Activated CD4-positive, alpha-beta T cell treated with anti-CD3 and anti-CD28 coated beads for 4 hours (primary cell): ENCODE measurements at places on chromosomes 16 and 17.
A peak's percentile ranks its signal among the peaks of the same experiment; 100 is the strongest.

GRCh38 chr17:80705988-80706387 is 161.3 kb downstream of the RPTOR start:
- DNase-seq, result no peak

DNA sequence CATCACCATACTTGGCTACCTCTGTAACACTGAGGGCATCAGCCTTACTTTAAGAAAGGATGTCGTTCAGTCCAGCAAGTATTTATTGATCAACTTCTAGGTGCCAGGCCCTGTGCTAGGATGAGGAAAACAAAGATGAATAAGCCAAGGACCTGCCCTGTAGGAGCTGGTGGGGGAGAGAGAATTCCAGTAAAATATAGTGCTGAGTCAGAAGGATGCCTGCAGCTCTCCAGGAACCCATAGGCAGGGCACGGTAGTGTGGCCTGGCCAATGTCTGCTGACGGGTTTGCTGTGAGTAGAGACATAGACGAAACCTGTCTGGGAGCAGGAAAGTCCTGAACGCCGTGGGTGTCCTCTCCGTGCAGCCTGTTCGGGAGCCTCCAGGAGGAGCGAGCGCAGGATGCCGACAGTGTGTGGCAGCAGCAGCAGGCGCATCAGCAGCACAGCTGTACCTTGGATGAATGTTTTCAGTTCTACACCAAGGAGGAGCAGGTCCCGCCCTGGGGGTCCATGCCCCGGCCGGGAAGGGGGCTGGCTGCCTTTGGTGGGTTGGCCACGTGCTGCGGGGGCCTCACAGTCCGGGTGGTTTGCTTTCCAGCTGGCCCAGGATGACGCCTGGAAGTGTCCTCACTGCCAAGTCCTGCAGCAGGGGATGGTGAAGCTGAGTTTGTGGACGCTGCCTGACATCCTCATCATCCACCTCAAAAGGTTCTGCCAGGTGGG is 55.6 kb downstream of the USP43 start:
- DNase-seq, result no peak

- peak; percentile 1 for DNase-seq
Observed at GRCh38 chr17:52106638-52107261, 51.8 kb downstream of the CA10 start.

GRCh38 chr17:32222621-32223020 is 43.0 kb upstream of the RHBDL3 start:
- DNase-seq, result no peak

DNA sequence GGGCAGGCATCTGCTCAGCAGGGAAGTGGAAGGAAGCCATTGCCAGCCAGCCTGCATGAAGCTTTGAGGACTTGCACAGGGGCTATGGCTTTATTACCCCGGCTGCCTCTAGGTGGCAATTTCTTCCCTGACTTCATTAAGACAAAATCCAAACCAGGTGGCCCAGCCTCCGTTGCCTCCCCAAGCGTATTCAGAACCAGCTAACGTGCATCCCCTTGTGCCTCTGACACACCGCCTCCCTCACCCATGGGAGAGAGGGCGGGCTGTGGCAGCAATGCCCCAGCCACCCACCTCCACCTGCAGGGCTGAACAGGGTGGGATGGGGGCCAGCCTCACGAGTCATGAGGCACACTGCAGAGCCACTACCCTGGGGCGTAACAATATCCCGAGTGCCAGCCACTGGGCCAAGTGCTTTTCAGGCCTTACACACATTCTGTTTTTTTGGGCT is 6.8 kb downstream of the KIFC3 start:
- peak; percentile 9 for DNase-seq

- no peak for DNase-seq
Observed at GRCh38 chr16:70674221-70675014, 11.4 kb downstream of the MTSS2 start.

- DNase-seq, result no peak
Observed at GRCh38 chr17:43845766-43846165, 1.2 kb upstream of the CD300LG start.

DNA sequence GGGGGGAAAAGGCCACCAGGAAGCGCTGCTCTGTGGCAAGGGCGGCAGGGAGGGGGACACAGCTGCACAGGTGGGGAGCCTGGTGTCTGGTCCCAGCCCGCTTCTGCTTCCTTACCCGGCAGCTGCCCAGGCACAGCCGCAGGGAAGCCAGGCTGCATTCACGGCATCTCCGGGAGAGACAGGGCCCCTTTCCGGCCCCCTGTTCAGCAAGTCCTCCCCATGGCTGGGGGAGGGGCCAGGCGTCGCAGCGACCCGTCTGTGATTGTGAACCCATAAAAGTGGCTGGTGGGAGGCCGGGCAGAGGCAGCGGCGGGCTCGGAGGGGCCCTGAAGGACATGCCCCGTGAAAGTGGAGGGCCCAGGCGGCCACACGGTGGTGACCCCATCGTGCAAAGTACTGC is 28.7 kb downstream of the SOX8 start:
- DNase-seq, result no peak

GRCh38 chr17:1584167-1584566 is 21.6 kb upstream of the PITPNA start:
- no peak for DNase-seq

GRCh38 chr17:74695629-74696028 is 17.1 kb downstream of the CD300LF start:
- DNase-seq, result no peak

DNA sequence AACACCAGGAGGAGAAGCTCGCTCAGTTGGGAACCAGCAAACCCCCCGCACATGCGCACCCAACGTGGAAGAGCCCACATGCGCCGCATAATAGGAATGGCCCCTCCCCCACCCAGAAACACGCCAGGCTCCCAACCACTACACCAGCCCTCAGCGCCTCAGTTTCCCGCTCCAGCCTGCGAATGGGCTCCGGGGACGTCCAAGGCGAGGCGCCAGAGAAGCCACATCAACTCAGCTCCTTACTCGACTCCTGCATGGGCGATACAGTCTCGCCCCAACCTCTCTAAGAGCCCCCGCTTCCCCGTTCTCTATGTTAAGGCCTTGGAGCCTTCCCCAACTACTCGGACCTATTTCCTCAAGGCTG is 504 bp downstream of the SRSF1 start:
- peak; percentile 67 for DNase-seq

GRCh38 chr17:37717627-37718323 is 27.1 kb downstream of the HNF1B start:
- DNase-seq, result no peak

GRCh38 chr17:79073706-79074088 is 927 bp upstream of the ENGASE start:
- no peak for DNase-seq

- no peak for DNase-seq
Observed at GRCh38 chr17:21351366-21352065, 24.6 kb upstream of the KCNJ12 start.

- DNase-seq, result no peak
Observed at GRCh38 chr17:75864448-75864871, 9.3 kb upstream of the WBP2 start.

DNA sequence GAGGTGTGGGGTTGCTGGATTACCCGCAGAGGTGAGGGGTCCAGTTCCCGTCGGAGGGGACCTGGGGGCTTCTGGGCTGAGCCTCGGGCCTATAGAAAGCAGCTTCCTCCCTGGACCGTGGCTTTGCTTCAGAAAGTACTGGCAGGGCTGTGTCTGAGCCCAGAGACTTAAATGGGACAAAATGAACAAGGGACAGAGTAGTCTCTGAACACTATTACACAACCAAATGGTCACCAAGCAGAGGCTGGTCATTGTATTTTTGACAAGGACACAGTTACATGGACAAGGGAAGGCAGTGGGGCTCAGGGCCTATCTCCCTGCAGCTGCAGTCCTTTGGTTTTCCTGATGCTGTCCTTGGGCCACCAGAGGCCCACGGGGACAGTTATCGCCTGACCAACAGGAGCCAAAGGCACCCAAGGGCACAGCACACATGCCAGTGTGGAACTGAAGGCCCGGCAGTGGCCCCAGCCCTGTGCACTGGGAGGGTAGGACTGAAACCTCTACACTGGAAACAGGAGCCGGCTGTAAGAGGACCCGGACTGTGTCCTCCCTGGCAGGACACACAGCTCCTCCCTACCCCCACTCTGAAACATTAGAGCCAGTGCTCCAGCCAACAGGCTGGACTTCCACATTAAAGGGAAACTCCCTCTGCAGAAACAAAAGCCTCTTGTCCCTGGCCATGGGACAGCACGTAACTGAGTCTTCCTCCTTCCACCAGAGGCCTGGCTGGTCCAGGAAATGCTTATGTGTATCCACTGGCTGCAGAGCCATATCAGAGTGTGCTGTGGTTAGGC is 26.0 kb upstream of the ERN1 start:
- DNase-seq, result no peak

DNA sequence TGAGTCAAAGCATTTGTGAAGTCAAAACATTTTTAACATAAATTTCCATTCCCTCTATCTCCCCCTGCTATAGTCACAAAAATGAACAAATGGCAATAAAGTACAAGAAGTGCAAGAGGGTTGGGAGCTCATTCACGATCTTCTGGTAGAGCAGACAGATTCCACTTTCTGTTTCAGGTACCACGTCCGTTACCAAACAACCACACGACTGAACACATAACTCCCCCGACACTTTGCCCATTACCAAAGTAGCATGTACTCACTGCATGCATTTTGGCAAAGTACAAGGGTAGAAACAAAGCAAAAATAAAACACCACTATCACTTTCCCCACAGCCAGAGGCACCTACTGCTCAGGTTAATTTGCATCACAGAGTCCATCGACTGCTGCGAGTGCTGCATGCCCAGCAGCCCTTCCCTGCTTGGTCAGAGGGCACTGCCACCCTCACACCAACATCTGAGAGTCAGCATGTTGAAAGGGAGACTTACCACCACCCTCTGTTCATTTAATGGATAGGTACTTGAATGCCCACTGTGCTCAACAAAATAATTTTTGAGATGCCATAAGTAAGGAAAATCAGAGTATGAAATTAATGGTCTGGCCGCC is 150.3 kb upstream of the AXIN2 start:
- no peak for DNase-seq

GRCh38 chr16:69663846-69664245 is 62.5 kb downstream of the NQO1 start:
- DNase-seq, result no peak

- no peak for DNase-seq
Observed at GRCh38 chr16:85928401-85928820, 29.4 kb downstream of the IRF8 start.

DNA sequence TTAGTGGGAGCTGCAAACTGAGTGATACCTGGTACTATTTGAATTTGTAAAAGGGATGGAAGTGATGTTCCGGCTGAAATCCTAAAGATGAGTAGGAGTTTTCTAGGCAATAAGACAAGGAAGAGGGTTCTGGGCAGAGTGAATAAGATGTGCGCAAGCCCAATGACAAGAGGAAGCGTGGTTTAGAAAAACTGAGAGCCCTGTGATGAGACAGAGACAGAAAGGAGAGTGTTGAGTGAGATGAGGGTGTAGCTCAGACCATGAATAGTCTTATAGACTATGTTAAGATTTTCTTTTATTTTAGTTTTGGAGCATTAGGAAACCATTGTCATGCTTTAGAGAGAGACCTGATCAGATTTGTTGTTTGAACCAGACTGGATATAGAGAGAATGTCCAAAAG is 50.2 kb downstream of the COX10 start:
- DNase-seq, result no peak

DNA sequence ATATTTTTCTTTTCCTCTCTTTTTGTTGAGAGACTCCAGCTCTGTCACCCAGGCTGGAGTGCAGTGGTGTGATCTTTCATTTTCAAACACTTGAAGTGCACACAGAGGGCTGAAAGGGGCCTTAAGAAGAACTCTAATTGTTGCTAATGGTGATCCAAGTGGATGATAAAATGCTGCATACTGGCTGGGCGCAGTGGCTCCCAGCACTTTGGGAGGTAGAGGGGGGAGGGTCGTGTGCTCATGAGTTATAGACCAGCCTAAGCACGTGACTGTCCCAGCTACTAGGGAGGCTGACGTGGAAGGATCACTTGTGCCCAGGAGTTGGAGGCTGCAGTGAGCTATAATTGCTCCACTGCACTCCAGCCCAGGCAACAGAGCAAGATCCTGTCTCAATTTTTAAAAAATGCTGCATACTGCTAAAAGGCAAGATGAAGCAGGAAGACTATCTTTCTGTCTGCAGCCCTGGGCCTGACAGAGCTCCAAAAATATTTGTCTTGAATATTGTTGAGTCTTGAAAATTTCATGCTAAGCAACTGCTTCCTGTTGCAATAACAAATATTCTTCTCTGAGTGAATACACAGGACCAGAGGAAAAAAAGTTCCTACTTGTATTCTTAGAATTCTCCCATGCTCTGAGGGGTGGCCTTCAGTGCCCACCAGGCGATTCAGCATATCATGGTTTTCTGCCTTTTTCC is 63.7 kb upstream of the AKTIP start:
- DNase-seq, result no peak

- DNase-seq, result no peak
Observed at GRCh38 chr17:55350825-55351205, 70.8 kb downstream of the MMD start.

DNA sequence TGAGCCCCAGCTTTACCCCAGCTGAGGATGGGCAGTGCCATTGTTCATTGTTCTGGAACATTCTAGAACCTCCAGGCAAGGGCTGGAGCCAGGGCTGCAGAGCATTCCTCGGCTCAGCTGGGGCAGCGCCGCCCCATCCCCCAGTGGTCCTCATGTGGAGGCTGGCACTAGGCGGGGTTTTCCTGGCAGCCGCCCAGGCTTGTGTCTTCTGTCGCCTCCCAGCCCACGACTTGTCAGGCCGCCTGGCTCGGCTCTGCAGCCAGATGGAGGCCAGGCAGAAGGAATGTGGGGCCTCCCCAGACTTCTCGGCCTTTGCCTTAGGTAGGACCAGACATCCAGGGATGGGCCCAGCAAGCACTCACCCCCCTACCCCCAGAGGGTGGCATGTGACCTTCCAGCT is at the start of gene TMEM95:
Gene TMEM95 (plus strand): TSS at position 104 of the 400 bp plus-strand sequence. CDS start 49 bp downstream, at position 153.
- DNase-seq, result no peak

DNA sequence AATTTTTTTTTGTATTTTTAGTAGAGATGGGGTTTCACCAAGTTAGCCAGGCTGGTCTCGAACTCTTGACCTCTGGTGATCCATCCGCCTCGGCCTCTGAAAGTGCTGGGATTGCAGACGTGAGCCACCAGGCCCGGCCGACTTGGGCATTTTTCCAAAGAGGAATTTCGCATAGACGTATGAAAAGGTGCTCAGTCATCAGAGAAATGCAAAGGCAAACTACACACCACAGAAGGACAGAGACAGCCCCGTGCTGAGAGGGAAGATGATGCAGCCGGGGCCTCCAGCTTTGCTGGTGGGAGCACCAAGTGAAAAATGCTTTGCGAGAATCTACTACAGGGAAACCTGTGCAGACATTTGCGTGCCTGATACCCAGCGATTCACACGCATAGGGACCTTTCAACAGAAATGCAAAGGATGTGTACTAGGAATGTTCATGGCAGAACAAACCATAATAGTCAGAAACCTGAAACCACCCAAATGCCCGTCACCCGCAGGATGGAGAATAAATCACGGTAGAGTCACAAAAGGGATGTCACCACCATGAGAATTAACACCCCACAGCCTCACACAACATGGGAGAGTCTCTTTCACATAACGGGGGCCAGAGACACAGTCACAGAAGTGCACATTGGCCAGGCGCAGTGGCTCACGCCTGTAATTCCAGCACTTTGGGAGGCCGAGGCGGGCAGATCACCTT is 5.2 kb downstream of the RAB40B start:
- no peak for DNase-seq
